ENCODE measurements at places on chromosomes 2 and 18.

DNA sequence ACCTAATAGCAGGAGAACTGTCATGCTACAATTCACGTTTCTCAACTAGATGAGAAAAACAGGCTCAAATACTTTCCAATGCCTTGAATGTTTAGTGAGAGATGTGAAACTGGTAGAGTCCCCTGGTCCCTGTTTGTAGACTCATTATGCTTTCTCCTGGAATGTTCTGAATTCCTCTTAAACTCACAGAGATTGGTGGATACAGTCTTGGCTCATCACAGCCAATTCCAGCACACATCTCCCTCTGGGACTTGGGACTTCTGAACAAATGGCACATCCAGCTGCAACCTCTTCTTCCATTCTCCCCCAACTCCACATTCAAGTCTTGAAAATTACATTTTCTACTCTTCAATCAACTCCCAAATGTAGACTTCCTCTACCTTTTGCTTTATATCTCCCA, 58.4 kb upstream of the NT5C1B start:
- no peak for DNase-seq

DNA sequence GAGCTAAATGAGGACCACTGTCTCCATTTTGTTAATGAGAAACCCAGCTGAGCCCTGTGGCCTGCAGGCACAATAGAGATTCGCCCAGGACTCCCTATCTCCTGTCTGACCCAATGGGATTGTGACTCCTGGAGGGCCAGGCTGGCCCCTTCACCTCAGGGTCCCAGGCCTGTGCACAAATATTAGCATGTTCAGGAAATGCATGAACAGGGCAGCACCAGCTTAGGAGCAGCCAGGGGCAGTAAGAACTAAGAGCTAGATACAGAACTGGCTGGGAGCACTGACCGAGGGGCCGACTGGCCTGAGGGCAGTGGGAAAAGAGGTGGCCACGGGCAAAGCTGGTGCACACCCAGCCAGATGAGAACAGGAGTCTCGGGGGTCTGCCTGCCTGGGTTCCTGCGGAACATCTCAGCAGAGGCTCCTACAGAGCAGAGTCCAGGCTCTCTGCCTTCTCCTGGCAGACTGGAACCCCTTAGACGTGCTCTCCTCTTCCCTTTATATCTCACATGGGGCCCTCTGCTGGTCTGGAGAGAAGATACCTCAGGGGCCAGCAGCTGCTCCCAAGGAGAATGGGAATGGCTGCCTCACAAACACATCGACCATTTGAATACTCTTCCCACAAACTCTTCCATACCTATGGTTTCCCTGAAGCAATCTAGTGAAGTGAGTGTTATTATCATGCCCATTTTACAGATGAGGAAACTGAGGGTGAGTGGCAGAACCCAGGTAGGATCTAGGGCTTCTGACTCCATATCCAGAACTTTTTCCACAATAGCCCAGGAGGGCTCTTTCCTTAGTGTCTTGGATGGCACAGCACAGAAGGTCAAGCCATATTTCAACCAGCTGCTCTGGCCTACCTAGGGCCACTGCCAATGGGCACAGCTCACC, 77.6 kb upstream of the OTOF start:
- no peak for DNase-seq

- no peak for DNase-seq
Measured at GRCh38 chr18:54957996-54958395, 1.3 kb downstream of the CCDC68 start.

GRCh38 chr2:232761301-232761907, 15.0 kb downstream of the KCNJ13 start:
- DNase-seq = peak; percentile 35

- no peak for DNase-seq
Measured at GRCh38 chr2:88100489-88100858, 27.4 kb downstream of the FABP1 start.

- no peak for DNase-seq
Measured at GRCh38 chr18:22309191-22309590, 108.5 kb downstream of the CTAGE1 start.

- DNase-seq = no peak
Measured at GRCh38 chr2:217999595-217999959, 3.2 kb downstream of the TNS1 start.

GRCh38 chr2:232889876-232890401, 19.9 kb downstream of the SNORC start:
- DNase-seq = no peak

DNA sequence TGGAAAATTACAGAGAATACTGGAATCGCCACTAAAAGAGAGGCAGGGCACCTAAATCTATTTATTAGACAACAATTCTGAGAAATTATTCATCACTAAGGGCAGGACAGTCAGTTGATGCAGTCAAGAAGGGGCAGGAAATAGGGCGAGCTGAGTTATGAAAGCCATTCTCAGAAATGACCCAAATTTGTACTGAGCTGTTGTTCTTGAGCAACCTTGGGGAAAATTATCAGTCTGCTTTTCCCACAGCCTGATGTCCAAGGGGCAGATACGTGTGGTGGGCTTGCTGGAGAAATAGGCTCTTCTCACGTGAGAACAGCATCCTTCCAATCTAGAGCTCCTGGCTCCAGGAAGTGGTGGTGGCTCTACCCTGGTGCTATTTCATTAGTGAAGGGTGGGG, 38.6 kb downstream of the STON1 start:
- no peak for DNase-seq

- peak; percentile 19 for DNase-seq
Measured at GRCh38 chr2:152094014-152094413, 4.8 kb downstream of the CACNB4 start.

DNA sequence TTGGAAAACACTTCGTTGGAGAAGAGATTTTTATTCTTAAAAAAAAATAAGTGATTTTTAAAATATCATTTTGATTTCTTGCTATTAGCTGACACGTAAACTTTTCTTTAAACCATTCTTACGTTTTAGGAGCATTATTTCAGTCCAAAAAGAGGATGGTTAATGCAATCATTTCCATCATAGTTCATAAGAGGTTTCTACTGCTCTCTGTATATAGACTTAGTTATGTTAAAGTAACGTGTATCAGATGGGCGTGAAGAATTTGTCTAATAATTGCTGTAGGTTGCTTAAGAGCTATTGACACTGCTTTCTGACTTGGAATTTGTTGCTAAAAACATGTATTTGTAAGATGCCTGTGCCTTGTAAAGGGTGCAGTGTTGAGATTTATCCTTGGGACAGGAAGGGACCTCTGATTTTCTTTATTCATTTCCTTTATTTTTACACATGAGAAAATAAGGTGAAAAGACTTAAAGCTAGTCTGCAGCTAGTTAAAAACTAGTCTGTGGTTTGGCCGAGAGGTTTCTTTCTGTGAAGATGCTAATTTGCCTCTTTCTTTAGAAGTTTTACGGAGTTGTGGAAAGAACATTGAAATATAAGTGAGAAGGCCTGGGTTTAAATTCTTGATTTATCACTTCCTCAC, 2.9 kb downstream of the ANKRD12 start:
- no peak for DNase-seq

GRCh38 chr2:230411570-230412370, 4.2 kb upstream of the SP100 start:
- peak; percentile 79 for DNase-seq

- no peak for DNase-seq
Measured at GRCh38 chr2:42841344-42841743, 49.0 kb upstream of the HAAO start.

DNA sequence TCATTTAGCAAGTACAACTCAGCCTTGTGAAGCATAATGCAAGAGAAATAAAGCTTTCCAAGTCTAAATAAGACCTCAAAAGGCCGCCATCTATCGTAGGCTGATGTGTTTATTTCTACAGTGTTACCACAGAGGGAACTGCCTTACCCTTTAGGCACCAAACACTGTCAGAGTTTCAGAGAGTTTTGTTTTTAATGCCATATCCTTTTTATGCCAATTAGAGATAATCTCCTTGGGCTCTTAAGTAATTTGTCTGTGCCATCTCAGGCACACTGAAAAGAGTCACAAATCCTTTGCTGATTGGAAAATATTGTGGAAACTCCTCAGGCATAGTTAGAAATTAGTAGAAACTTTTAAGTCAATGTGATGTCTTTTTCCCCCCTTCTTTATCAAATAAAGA, 797.1 kb downstream of the SLC4A3 start:
- no peak for DNase-seq

Measured in common myeloid progenitor, CD34-positive (primary cell).